ENCODE measurements at places on chromosomes 5 and 9. TPM values are rescaled to one million over a fixed set of nuclear protein-coding genes. Genes with fewer than 3 reads are reported as not detected.

The SPATA6L gene
- total RNA-seq, result 0.44 TPM

- peaks cover 31% of the 10 kb centered on the region for H3K4me1 ChIP-seq
- H3K27me3 ChIP-seq, result no peaks in the 10 kb centered on the region
- peak overlapping the region; percentile 60 for H3K27ac ChIP-seq
- H3K4me3 ChIP-seq, result no peak overlapping the region
- H3K36me3 ChIP-seq, result peaks cover 23% of the 10 kb centered on the region
Measured at GRCh38 chr9:137785704-137786161, 91.8 kb upstream of the CACNA1B start.

- no peaks in the 10 kb centered on the region for H3K4me1 ChIP-seq
- no peak overlapping the region for H3K4me3 ChIP-seq
- H3K36me3 ChIP-seq, result no peaks in the 10 kb centered on the region
- no peak overlapping the region for H3K27ac ChIP-seq
Measured at GRCh38 chr5:14071433-14071832, 71.7 kb upstream of the TRIO start.

GRCh38 chr5:2011481-2012411, 129.0 kb upstream of the IRX4 start:
- no peaks in the 10 kb centered on the region for H3K36me3 ChIP-seq
- H3K4me3 ChIP-seq, result no peak overlapping the region
- H3K4me1 ChIP-seq, result peaks cover 11% of the 10 kb centered on the region
- DNase-seq, result no peak
- peak overlapping the region; percentile 60 for H3K27ac ChIP-seq

- H3K4me3 ChIP-seq, result no peak overlapping the region
- H3K27me3 ChIP-seq, result no peaks in the 10 kb centered on the region
- H3K36me3 ChIP-seq, result peaks cover 3% of the 10 kb centered on the region
- peaks cover 22% of the 10 kb centered on the region for H3K4me1 ChIP-seq
- H3K27ac ChIP-seq, result no peak overlapping the region
Measured at GRCh38 chr9:96501633-96502538, 51.9 kb downstream of the HABP4 start.

- H3K27ac ChIP-seq, result no peak overlapping the region
- no peaks in the 10 kb centered on the region for H3K27me3 ChIP-seq
- peaks cover 5% of the 10 kb centered on the region for H3K36me3 ChIP-seq
Measured at GRCh38 chr5:148306446-148306845, 5.8 kb upstream of the SPINK7 start.
